Stomach (tissue), 19 donors: ENCODE measurements at places on chromosomes 11 and 22. TPM values are rescaled to one million over a fixed set of nuclear protein-coding genes. Genes with fewer than 3 reads are reported as not detected.

DNA sequence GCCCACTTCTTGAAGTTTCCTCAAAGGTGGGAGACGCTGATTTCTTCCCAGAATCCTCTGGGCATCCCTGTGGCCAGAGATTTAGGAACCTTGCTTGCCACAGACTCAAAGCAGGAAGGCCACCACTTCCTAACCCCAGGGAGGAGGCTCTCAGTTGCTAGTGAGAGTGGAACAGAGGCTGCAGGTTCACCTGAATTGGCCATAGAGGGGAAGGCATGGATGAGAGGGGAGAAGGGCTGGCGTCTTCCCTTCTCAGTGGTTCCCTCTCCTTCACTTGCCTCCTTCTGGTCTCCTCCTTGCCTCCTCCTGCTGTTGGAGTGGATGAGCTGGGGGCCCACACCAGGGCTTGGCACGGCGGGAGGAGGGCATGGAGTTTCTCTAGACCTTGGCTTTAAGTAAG lies 185.7 kb downstream of the ADAMTS15 start:
- H3K36me3 ChIP-seq: no peaks in the 10 kb centered on the region
- H3K27ac ChIP-seq: no peak overlapping the region
- H3K4me1 ChIP-seq: no peaks in the 10 kb centered on the region
- no peaks in the 10 kb centered on the region for H3K27me3 ChIP-seq
- no peak for DNase-seq
- no peak overlapping the region for H3K4me3 ChIP-seq

The CBLIF gene
- total RNA-seq: 446 TPM

DNA sequence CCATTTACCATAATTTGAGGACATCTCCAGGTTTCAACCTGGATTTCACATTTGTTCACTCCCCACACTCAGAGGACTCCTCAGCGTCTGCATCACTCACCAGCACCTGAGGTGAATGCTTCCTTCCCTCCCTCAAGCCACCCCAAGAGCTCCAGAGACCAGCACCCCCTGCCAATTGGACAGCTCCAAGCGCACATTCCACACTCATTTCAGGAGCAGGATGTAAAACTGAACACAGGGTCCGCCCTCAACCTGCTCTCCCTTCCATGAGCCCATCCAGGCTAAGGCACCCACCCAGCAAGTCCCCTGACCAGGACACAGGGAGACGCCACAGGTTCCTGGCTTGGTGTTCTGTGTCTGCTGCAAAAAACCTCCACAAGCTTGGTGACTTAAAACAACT lies 3.9 kb downstream of the SCGB1D1 start:
- H3K36me3 ChIP-seq: no peaks in the 10 kb centered on the region
- H3K27ac ChIP-seq: no peak overlapping the region
- H3K4me3 ChIP-seq: no peak overlapping the region
- peak; percentile 22 for DNase-seq

The MS4A3 gene
- total RNA-seq: not detected

The MPEG1 gene
- 18.4 TPM for total RNA-seq

The OR56A1 gene
- total RNA-seq: not detected

DNA sequence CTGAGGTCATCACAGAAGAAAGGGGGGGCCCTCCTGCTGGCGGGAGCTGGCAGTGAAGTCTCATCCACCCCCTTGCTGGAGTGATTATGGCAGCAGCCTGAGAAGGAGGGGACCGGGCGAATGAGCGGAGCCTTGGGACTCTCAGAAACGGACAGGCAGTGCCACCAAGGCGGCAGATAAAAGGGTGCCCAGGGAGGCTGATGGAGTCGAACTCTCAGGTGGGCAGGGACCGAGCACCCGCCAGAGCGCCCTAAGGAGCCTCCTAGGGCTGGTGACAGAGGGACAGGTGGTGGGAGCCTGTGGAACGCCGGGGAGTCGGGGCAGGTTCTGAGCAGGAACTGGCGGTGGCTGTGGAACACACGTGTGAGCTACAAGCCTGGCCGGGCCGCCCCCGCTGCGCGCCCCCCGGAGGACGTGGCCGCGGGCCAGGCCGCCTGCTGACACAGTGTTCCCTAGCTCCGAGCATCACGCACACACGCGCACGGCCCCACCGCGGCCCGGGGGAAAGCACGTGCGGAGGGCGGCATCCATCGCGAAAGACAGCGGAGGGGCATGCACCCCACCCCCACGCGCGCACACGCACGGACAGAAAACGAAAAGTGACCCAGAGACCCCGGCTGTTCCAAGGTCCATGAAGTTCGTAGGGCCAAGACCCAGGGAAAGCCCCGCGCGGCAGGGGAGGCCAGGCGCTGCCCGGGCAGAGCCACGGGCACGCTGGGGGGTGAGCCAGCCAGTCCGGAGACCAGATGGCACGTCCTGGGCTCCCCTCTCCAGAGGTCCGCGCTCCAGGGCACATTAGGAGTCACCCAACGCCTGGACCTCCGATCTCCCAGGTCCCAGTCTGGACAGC lies 1.0 kb downstream of the VWCE start:
- peak; percentile 89 for DNase-seq
- no peak overlapping the region for H3K27ac ChIP-seq
- H3K36me3 ChIP-seq: peaks cover 15% of the 10 kb centered on the region
- no peaks in the 10 kb centered on the region for H3K27me3 ChIP-seq
- peaks cover 46% of the 10 kb centered on the region for H3K4me1 ChIP-seq

DNA sequence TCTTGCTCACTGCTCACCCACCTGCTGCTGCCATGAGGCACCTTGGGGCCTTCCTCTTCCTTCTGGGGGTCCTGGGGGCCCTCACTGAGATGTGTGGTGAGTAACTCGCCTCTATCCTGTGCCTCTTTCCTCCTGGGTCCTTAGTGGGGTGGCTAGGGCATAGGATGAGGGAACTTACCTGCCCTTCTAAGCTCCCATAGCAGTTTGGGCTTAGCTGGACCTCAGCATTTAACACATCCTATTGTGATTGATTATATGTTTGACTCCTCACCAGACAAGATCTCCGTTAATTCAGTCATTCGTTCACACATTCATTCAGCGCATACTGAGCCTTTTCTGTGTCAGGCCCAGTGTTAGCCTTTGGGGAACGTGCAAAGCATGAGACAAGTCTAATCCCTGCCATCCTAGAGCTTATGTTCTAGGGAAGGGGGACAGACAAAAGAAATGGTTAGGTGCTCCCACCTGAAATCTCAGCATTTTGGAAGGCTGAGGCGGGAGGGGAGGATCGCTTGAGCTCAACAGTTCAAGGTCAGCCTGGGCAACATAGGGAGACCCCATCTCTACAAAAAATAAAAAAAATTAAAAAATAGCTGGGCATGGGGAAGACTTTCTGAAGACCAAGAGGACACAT lies 441 bp downstream of the TCN2 start:
- DNase-seq: no peak
- peak overlapping the region; percentile 79 for H3K27ac ChIP-seq
- H3K27me3 ChIP-seq: no peaks in the 10 kb centered on the region
- peaks cover 11% of the 10 kb centered on the region for H3K36me3 ChIP-seq

- H3K4me3 ChIP-seq: no peak overlapping the region
- H3K27ac ChIP-seq: no peak overlapping the region
- H3K36me3 ChIP-seq: no peaks in the 10 kb centered on the region
- DNase-seq: no peak
Measured at GRCh38 chr11:8259306-8259959, 4.2 kb downstream of the LMO1 start.

GRCh38 chr11:36454941-36455631 lies 55.0 kb downstream of the TRAF6 start:
- no peak overlapping the region for H3K4me3 ChIP-seq
- peak overlapping the region; percentile 57 for H3K27ac ChIP-seq

The SNX32 gene
- 1.3 TPM for total RNA-seq

DNA sequence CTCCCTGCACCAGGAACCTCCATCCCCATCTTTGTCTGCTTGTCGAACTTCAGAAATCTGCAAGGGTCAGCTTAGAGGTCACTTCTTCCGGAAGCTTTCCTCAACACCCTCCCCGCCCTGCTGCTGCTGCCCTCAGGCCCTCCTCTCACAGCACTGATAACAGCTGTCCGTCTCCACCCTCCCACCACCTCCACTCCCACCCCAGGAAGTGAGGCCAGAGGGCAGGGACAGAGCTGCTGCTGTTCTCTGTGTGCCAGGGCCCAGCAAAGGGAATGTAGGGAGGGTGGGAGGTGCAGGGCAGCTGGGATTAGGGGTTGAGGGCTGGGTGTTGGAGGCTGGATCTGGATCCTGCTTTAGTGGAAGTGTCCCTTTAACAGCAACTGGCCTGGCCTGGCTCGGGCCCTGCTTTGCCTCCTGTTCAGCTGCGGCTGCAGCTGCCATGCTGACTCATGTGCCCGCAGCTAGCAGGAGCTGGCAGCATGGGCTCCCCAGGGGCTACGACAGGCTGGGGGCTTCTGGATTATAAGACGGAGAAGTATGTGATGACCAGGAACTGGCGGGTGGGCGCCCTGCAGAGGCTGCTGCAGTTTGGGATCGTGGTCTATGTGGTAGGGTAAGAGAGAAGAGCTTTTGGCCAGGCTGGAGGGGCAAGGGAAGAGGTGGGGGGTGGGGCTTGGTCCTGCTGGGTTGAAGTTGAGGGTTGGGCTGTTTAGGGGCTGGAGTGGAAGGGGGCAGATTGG lies at the start of gene P2RX6:
Gene P2RX6 (plus strand): TSS at position 440 of the 740 bp plus-strand sequence. CDS start 10 bp downstream, at position 450.
- H3K27me3 ChIP-seq: no peaks in the 10 kb centered on the region
- peak within 1 kb of the TSS; percentile 45 for H3K27ac ChIP-seq
- DNase-seq: peak; percentile 76
- H3K4me3 ChIP-seq: peak within 1 kb of the TSS; percentile 56
- peaks cover 15% of the 10 kb centered on the region for H3K4me1 ChIP-seq

- H3K27ac ChIP-seq: no peak overlapping the region
- no peak overlapping the region for H3K4me3 ChIP-seq
- H3K4me1 ChIP-seq: no peaks in the 10 kb centered on the region
- peak; percentile 42 for DNase-seq
Measured at GRCh38 chr22:44091021-44091721, 67.1 kb downstream of the PARVB start.

The CAT gene
- 122 TPM for total RNA-seq

The MPPED1 gene
- not detected for total RNA-seq

- no peak for DNase-seq
- H3K27me3 ChIP-seq: no peaks in the 10 kb centered on the region
- H3K4me1 ChIP-seq: no peaks in the 10 kb centered on the region
- no peak overlapping the region for H3K4me3 ChIP-seq
- H3K36me3 ChIP-seq: no peaks in the 10 kb centered on the region
Measured at GRCh38 chr11:86162239-86162638, 82.3 kb upstream of the EED start.

The ABCC8 gene
- not detected for total RNA-seq

DNA sequence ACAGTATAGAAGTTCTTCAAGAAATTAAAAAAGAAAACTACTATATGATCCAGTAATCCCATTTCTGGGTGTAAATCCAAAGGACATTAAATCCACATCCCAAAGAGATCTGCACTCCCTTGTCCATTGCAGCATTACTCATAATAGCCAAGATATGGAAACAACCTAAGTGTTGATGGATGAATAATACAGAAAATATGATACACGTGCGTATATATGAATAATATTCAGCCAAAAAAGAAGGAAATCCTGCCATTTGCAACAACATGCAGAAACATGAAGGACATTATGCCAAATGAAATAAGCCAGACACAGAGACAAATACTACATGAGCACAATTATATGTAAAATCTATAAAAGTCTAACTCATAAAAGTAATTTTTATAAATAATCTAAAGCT lies 306.3 kb upstream of the ANO3 start:
- H3K4me3 ChIP-seq: no peak overlapping the region
- H3K4me1 ChIP-seq: no peaks in the 10 kb centered on the region
- no peak overlapping the region for H3K27ac ChIP-seq
- no peak for DNase-seq
- no peaks in the 10 kb centered on the region for H3K27me3 ChIP-seq

- no peak for DNase-seq
- no peaks in the 10 kb centered on the region for H3K27me3 ChIP-seq
- peaks cover 14% of the 10 kb centered on the region for H3K4me1 ChIP-seq
- H3K36me3 ChIP-seq: no peaks in the 10 kb centered on the region
- no peak overlapping the region for H3K4me3 ChIP-seq
Measured at GRCh38 chr22:44426981-44427380, 71.1 kb downstream of the RTL6 start.

- H3K27ac ChIP-seq: no peak overlapping the region
- no peaks in the 10 kb centered on the region for H3K36me3 ChIP-seq
- no peak overlapping the region for H3K4me3 ChIP-seq
- no peaks in the 10 kb centered on the region for H3K27me3 ChIP-seq
Measured at GRCh38 chr11:45171550-45171949, 25.1 kb downstream of the PRDM11 start.

The TMEM121B gene
- not detected for total RNA-seq

- H3K4me3 ChIP-seq: no peak overlapping the region
- peaks cover 100% of the 10 kb centered on the region for H3K36me3 ChIP-seq
- no peak for DNase-seq
- H3K27ac ChIP-seq: no peak overlapping the region
- no peaks in the 10 kb centered on the region for H3K27me3 ChIP-seq
Measured at GRCh38 chr11:6217722-6218121, 12.4 kb downstream of the C11orf42 start.

DNA sequence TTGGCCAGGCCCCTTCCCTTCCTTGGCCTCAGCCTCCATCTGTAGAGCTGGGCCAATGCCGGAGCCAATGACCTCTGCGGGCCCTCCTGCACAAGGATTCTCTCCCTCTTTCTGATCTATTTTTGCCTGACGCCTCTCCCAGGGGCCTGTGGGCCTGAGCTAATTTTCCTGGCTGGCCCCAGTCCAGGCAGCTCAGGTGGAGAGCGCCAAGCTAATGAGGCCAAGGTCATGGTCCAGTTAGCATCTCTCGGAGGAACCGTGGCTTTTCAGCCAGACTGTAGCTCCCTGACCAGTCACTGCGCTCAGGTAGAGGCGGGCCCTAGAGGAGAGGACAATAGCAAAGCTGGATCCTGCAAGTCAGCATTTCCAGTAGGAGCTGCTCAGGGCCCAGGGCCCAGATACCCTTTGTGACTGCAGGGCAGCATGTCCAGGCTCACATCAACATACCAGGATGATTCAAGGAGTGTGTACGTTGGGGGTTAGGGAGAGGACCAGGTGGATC lies 43.5 kb downstream of the APOL3 start:
- H3K27ac ChIP-seq: no peak overlapping the region
- H3K4me1 ChIP-seq: no peaks in the 10 kb centered on the region
- H3K36me3 ChIP-seq: no peaks in the 10 kb centered on the region
- DNase-seq: no peak

DNA sequence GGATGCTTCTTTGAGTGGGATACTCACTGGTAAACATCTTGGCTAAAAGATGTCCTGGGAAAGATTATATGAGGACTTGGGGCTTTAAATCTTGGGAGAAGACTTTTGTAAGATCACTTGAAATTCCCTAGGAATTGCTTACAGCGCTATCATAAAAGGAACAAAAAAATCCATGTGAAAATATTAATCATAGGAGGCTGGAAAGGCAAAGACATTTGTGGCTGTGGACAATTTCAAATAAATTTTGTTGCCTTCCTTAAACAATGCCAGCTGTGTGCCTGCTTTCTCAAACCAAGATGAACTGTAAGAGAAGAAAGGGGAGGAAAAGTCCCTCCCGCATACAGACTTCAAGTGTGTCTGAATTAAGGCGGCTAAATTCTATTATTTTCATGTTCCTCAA lies 75.6 kb downstream of the SNX19 start:
- H3K4me1 ChIP-seq: peaks cover 4% of the 10 kb centered on the region
- no peaks in the 10 kb centered on the region for H3K36me3 ChIP-seq
- peak overlapping the region; percentile 23 for H3K27ac ChIP-seq

The CARD16 gene
- 6.6 TPM for total RNA-seq

The PHOX2A gene
- total RNA-seq: not detected

- H3K27me3 ChIP-seq: no peaks in the 10 kb centered on the region
- no peak overlapping the region for H3K4me3 ChIP-seq
- no peak overlapping the region for H3K27ac ChIP-seq
- no peaks in the 10 kb centered on the region for H3K4me1 ChIP-seq
- no peak for DNase-seq
- peaks cover 25% of the 10 kb centered on the region for H3K36me3 ChIP-seq
Measured at GRCh38 chr11:57406337-57406904, 16.0 kb upstream of the PRG2 start.
